ENCODE measurements at places on chromosomes 2 and 18.

GRCh38 chr2:46072101-46072820, 224.9 kb upstream of the EPAS1 start:
- DNase-seq: no peak

DNA sequence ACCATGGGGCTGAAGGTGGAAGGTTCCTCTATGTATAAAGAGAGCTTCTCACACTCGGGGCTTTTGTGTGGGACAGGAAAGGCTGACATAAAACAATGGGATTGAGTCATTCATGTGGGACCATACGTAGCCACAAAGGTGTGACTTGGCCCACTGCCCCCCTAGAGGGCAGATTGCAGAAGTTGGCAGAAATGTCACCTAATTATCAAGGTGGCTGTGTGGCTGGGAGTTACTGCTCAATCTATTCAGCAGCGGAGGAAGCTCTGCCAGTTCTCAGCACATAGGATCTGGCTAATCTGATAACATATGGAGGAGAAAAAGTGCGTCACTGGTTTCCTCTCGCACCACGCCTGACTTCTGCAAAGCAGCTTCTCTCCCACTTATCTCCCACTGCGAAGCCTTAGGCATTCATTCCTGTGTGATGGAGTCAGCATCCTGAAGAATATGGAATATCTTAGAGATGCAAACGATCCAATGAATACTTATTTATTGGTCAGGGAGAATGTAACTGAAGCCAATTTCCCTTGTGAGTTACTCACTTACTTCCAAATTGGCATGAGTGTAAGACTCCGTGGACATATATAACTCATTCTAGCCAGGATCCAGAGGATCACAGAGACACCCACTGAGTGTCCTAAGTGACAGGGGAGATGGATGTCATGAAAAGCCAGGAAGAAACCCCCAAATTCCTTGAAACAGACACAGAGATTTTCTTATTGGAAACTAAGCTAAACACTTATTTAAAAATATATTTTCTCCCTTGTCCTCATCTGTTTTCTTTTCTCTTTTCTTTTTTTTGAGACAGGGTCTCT, 344.8 kb downstream of the TGIF1 start:
- DNase-seq: no peak

DNA sequence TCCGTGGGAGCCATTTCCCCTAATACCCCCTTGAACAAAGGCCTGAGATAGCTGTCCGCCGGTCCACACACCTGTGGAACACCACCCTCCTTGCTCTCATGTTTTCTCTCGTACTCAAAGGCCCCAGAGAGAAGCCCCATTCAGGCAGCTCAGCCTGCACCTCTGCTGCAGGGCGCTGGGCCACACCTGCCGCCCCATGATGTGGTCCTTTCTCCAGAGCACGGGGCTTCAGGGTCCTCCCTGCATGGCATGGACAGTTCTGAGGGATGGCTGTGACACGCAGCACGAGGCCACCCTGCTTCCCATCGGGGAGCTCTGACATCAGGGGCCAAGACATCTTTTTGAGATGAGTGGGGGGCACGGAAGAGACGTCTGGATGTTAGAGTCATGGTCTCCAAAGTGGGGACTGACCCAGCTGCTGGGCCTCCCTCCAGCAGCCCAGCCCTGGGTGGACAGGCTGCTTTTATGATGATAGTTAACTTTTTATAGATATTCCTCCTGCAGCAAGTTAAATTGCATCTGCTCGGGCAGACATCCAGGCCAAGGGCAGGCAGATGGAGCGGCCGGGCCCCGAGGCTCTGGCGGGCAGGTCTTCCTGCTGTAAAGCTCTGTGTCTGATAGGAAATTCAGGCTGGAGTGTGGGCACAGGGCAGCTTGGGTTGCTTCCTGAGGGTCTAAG, 56.7 kb downstream of the SDC1 start:
- no peak for DNase-seq

GRCh38 chr18:74378179-74378682, 62.6 kb downstream of the C18orf63 start:
- no peak for DNase-seq

GRCh38 chr18:60982329-60982695, 350.9 kb upstream of the CDH20 start:
- DNase-seq: no peak

DNA sequence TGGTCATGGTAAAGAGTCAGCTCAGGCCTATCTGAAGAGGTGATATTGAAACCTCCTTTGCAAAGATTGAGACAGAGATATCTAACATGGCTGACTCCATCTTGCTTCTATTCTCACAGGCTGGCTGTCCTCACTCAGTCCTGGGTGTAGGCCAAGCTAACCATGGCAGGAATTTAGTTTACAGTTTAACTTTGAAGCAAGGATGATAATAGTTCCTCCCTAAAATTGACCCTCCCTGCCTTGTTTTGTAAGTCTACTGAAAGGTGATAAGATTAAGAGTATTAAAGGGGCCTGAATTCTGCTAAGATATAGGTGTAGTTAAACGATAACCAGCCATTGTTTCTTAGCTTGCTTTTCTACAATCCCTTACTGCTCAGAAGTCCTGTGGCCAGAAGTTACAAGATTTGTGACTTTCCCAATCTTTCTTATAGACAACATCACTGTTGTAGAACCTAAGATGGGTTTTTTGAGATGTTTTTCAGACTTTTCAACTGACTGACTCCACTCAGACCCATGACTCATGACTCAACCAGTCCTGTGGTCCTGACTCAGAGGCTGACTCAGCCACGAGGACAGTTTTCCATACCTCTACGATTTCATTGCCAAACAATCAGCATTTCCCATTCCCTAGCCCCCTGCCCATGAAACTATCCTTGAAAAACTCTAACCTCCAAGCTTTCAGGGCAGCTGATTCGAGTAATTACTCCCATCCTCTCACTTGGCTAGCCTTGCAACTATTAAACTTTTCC, 195.7 kb upstream of the SESTD1 start:
- DNase-seq: no peak

- peak; percentile 44 for DNase-seq
These were observed 1.6 kb downstream of the TSHZ1 start for GRCh38 chr18:75211953-75212750.

DNA sequence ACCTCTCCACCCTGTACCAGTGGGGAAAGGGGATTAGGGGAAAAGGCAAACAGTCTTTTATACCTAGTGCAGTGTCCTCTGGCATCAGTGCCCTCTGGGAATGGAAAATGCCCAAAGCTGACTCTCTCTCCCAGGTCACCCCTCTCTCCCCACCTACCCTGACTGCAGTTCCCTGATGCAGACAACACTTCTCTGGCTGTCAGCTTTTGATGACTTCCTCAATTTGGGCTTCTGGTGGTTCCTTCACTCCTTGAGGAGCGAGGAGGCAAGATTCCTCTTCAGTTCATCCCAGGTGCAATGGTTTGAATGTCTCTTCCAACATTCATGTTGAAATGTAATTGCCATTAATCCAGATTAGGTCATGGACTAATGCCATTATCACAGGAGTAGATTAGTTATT, 19.7 kb upstream of the PPM1B start:
- DNase-seq: no peak

DNA sequence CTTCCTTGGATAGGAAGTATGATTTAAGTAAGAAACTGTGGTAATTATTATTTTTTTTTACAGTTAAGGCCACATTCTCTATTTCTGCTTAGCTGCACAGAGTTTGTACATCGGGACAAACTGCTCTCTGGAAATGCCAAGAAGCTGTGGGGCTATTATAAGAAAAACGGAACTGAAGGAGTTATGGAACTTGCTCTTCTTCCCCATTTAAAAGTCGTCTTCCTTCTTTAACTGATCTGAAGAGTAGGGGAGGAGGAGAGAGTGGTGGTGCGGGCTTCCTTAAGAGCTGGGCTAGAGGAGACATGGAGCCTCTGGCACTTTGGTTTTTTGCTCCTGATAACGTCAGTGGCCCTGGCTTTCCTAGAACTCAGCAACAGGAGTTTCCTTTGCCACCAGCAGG, 54.4 kb downstream of the RAB31 start:
- DNase-seq: no peak

- no peak for DNase-seq
These were observed 281.0 kb upstream of the SOX11 start for GRCh38 chr2:5410991-5411700.

GRCh38 chr2:102753563-102754159, 8.2 kb upstream of the TMEM182 start:
- no peak for DNase-seq

DNA sequence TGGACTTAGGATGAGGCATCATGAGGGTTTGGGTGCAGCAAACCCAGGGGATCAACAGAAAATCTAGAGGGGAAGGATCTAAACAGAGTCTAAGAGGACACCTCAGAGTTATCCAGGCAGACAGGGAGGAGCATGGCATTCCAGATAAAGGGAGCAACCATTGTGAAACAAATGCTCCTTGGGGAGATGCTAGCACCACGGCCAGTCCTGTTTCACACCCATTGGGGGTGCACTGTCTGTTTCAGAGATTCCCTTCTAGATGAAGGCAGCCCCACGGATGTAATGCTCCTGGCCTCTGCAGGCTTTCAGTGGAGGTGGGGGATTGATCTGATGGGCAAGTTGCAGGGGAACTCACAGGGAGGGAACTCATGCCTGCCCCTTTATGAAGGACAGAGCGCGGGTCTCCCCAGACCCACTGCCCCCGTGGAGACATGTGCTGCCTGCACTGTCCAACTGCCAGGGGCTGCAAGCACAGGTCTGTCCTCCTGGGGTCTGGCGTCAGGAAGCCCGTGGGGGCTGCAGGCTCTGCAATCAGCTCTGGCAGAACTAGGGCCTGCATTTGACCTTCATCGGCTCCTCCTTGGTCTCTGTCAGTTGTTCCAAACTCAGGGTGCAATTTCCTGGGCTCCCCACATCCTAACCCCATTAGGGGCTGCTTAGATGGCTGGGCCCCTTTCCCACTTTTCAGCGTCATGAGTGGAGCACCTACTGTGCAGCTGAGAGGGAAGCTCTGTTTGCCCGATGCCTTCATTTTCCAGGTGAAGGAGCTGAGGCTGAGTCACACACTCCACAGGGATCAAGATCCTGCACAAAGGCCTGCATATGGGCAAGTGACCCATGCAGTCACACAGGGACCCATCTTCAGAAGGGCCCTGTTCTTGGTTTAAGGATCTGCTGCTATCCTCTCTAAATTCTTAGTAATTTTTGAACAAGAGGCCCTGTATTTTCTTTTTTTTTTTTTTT, 163.4 kb downstream of the ARL4C start:
- no peak for DNase-seq

- DNase-seq: no peak
These were observed 96.3 kb downstream of the NOL4 start for GRCh38 chr18:34128436-34128835.

DNA sequence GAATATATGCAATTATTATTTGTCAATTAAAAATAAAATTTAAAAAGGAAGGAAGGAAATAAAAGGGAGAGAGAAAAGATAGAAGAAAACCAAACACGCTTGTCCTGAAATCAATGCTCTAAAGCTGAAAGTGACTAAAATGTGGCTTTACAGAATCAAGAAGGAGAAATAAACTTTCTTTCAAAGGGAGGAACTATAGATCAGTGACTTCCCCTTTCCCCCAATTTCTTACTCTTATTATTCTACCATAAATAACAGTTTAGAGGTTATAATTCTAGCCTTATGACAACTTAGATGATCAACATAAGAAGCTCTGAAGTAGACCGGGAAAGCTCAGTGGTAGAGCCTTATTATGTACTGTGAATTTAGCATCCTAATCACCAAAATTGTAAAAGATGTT, 122.5 kb downstream of the ARHGAP15 start:
- no peak for DNase-seq

DNA sequence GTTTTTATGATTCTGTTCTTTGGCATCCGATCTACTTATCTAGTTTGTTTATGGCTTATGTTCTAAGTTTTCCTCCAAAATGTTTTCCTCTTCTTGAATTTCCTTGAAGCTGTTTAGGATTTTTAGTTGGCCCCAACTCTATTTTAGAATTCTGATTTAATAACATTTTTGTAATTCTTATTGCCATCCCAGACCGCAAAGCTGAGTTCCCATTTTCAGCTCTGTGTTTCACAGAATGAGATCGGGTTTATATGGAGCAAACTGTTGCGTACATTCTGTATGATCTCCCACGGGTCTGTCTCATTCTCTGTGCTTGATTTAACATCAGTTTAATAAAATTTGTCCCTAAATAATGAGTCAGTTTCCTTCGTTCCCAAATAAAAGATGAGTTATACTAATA, 59.3 kb downstream of the DPP4 start:
- DNase-seq: no peak

DNA sequence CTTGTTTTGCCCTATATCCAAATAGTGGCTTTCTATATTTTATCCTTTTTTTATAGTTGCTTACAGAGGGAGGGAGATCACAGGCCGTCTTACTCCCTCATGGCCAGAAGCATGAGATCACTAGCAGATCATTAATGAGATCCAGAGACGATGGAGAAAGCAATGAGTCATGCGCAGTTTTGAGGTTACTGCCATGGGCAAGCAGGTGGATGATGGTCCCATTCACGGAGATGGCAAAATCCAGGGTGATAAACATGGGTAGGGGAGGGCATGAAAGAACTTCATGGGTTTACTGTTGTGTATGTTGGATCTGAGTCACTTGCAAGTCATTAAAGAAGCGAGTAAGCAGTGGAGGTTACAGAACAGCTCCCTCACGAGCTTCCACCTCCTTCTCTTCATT, 60.4 kb downstream of the C18orf63 start:
- DNase-seq: no peak

DNA sequence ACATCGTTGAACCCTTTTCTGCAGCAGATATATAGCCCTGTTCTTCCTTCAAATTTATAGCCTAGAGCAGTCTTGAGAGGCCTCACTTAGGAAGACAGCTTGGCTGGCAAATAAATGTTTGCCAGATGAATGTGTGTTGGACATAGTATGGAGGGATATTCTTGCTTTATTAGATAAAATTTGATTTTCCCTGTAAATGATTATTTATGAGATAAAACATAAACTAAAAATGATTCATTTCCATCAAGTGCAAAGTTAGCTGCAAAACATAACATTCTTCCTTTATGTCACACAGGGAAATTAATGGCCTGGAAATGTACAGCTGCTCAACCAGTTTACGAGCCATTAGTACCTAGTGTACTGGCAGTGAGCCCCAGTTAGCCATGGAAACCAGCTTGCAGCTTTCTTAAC, 82.5 kb downstream of the LIMS1 start:
- no peak for DNase-seq

DNA sequence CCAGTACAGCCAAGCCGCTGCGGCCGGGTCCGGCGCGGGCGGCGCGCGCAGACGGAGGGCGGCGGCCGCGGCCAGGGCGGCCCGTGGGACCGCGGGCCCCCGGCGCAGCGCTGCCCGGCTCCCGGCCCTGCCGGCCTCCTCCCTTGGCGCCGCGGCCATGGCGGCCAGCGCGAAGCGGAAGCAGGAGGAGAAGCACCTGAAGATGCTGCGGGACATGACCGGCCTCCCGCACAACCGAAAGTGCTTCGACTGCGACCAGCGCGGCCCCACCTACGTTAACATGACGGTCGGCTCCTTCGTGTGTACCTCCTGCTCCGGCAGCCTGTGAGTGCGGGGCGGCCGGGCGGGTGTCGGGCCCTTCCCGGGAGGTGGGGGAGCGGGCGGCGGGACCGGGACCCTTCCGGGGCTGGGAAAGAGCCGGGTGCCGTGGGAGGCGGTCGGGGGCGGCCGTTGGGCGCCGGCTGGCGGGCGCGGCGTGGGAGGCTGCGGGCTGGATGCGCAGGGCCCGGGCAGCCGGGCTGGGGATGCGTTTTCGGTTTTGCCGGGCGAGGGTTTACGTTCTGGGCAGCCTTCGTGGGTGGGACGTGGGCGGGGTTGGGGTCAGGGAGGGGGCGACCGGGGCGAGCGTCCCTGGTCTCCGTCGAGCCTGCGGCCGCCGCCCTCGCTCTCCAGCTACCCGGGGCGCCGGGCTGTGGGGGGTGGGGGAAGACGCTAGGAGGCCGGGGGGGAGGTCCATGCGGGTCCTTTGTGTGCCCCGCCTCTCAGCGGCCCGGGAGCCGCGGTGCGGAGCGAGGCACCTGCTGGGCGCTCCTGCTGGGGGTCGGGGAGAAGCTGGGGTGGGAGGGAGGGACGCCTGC, 537 bp downstream of the AGFG1 start:
- peak; percentile 48 for DNase-seq
